AG04449 (cell line): ENCODE measurements at places on chromosomes 5 and 9.

DNA sequence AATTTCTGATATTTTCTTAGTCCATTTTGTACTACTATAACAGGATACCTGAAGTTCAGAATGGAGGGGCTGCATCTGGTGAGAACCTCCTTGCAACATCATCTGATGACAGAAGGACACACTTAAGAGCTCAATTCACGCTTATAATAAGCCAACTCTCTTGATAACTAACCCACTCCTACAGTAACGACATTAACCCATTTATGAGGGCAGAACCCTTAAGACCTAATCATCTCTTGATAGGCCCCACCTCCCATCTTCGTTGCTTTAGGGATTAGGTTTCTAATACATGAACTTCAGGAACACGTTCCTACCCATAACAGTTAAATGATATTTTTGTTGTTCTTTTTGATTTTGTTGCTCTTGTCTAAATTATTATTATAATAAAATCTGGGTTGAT is 69.4 kb downstream of the TNPO1 start:
- no peak for DNase-seq

DNA sequence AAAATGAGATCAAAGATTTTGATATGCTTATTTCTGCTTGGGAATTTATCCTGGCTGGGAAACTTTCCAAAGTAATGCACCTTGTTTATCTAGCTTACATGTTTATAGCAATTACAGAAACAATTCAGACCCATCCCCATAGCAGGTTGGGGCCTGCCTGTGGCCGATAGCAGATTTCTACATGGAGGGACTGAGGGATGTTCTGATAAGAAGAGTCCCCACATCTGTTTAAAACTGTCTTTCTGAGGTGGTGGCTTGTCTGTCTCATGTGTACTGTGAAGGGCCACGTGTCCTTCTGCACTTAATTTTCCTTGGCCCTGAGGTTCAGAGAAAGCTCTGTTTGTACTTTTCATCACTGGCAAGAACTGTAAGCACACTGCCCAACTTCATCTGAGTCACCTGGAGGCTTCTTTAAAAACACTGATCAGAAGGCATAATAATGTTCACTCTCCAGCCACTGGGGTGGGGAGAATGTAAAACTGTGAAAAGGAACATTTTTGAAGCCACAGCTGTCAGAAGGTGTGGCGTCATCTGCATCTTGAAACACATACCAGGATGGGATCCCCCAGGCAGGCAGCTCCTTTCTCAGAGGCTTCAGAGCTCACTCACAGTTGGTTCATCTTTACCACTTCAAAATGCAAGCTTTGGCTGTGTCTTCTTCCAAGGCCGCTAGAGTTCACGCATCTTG is 80.3 kb downstream of the MAP1B start:
- DNase-seq = no peak

- DNase-seq = no peak
Measured at GRCh38 chr5:17803971-17804370, 169.7 kb downstream of the TAF11L14 start.

DNA sequence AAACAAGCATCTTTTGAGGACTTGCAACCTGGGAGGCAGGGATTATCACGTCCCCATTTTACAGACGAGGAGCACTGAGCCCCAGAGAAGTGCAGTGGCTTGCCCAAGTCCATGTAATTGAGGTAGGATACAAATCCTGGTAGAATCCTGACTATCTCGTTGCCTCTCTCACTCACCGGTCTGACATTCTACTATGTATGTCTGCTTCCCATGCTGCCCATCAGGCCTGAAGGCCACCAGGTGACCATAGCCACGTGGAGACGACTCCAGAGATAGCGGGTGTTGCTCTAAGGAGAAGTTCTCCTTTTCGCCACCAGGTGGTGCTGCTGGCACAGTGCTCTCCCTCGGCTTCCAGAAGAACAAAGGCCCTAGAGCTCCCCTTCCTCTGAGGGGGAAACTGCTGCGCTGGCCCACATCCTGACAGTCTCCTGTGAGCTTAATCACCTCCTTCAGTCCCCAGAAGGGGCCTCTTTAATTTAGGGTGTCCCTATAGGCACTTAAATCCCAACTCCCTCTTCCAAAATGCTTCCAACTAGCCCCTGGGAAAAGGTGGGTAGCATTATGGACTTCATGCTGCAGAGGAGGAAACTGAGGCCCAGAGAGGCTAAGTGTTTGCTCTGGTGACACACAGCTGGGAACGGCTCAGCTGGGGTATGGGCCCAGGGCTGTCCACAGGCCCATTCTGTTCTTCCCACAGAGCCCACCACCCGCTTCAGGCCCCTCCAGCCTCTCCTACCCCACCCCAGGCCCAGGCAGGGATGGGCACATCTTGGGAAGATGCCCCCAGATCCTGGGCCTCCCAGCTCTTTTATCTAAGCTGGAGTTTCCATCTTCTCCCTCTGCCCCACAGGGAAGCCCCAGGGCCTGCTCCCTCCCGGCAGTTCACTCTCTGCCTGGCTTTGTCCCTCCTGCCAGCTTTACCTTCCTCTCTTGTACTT is 6.4 kb downstream of the SLC34A1 start:
- DNase-seq = no peak

GRCh38 chr5:9818340-9818845 is 188.2 kb upstream of the TAS2R1 start:
- no peak for DNase-seq

DNA sequence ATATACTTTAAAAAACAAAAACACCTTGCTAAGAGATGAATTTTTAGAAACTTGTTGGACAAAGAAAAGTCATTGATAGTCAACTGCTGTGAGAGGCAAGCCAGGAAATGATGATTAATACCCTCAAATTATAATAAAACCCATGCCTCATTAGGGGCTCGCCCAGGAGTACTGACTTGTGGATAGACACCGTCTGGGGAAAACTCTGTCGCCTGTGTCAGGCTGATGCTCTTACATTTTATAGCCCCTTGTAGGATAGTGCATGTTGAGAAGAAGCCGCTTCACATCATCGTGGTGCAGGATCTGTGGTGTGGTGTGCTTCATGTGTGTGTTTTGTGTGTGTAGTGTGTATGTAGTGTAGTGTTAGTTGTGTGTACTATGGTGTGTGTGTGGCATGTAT is 39.1 kb downstream of the SYK start:
- DNase-seq = no peak

GRCh38 chr9:21155501-21155900 is 11.0 kb downstream of the IFNA21 start:
- DNase-seq = no peak

GRCh38 chr5:137374110-137374714 is 124.9 kb downstream of the SPOCK1 start:
- DNase-seq = no peak

- DNase-seq = no peak
Measured at GRCh38 chr5:90558344-90559192, at the start of gene ADGRV1. Gene ADGRV1, plus strand, starts transcription at chr5:90558797. Its CDS starts 99 bp downstream, at chr5:90558896.

DNA sequence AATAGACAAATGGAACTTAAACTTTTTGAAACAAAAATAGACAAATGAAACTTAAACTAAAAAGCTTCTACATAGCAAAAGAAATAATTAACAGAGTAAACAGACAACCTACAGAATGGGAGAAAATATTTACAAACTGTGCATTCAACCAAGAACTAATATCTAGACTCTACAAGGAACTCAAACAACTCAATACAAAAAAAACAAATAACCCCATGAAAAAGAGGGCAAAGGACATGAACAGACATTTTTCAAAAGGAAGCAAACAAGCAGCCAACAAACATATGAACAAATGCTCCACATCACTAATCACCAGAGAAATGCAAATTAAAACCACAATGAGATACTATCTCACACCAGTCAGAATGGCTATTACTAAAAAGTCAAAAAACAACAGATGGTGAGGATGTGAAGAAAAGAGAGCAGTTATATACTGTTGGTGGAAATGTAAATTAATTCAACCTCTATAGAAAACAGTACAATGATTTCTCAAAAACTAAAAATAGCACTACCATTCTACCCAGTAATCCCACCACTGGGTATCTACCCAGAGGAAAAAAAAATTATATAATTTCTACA is 170.8 kb upstream of the RGMB start:
- DNase-seq = no peak

DNA sequence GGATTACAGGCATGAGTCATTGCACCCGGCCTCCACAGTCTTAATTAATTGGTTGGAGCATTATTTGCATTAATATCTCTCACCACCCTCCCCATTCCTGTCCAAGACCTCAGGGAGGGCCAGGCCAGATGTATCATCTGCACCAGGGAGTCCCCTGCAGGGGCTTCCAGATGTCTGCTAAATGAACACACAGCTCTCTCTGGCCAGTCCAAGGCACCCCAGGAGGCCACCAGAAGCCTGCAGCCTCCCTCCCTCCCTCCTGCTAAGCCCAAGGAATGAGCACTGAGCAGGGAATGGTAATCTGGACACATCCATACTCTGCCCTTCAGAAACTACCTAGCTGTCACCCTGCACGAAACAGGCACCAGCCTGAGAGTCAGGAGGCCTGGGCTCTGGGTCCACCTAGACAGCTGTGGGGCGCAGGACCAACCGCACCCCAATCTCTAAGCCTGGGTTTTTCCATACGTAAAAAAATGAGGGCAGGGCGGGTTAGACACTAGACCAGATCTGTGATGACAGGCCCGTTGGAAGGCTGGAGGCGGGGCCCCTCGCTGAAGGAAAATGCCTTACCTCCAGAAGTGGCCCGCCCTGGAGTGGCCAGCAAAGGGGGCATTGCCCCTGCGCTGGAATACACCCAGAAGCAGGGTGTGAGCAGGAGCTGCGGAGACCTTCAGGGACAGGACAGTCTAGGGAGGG is 8.3 kb downstream of the CIZ1 start:
- no peak for DNase-seq

GRCh38 chr9:135962696-135963307 is 1.6 kb upstream of the UBAC1 start:
- DNase-seq = no peak

GRCh38 chr9:87002517-87002916 is 55.2 kb upstream of the GAS1 start:
- no peak for DNase-seq

DNA sequence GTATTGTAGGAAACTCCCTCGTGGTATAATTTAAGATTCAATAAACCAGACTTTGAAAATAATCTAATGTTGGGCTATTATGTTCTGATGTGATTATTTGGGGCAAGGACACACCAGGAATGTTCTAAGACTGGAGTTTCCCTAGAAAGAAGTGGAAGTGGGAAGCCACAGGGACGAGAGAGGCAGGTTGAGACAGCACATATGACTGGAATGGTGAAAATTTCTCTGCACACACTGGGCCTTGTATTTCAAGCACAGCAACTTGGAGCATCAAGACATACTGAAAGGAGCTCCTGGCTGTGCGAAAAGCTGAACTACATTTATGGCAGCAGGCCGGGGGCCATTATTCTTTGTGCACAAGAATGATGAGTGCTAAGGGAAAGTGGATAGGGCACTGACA is 98.2 kb downstream of the CETN3 start:
- no peak for DNase-seq

- DNase-seq = no peak
Measured at GRCh38 chr5:62909326-62909725, 330.7 kb downstream of the LRRC70 start.

- no peak for DNase-seq
Measured at GRCh38 chr5:163964671-163965070, 459.3 kb downstream of the MAT2B start.

DNA sequence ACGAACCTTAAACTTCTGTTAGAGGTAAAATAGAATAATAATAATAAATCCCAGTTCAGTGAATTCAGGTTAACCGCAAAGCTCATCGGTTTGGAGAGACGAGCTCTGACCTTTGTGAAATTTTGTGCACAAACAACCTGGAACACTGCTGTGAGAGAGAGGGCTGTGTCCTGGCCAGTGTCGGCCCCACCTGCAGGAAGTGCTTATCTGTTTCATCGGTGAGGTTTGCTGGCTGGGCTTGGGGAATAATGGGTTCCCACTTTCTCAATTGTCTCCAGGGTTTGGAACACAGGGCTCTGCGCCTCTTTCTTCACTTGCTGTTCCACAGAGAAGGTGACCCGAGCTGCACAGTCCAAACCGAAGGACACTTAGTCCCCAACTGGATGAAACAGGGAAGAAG is 19.3 kb upstream of the CLPTM1L start:
- no peak for DNase-seq
